ENCODE measurements at places on chromosomes 1 and 21.

GRCh38 chr1:12475530-12475934 lies 142.5 kb downstream of the DHRS3 start:
- no peak for DNase-seq

- no peak for DNase-seq
Measured at GRCh38 chr1:63200676-63201075, 121.7 kb upstream of the FOXD3 start.

- DNase-seq = no peak
Measured at GRCh38 chr1:199489594-199489993, 537.9 kb upstream of the NR5A2 start.

DNA sequence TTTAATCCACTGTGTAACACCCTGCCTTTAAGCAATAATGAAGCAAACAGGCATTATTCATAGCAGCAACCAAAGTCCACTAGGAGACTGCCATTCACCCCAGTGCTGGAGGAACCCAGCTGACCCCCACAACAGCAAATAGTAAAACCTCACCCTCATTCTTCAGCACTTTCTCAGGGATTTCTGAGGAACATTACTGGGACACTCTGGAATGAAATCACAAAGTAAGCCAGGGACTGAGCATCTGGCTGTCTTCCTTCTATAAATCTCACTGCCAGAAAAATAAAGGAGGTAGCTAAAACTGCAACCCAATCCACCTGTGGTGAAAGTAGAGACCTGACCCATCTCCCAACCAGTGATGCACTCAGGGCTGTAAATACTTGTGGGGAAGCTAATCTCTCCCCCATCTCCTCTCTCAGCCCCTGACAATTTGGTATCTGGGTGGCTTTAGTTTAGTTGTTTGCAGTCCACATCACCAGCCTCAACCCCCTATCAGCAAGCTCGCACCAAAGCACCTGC lies 47.1 kb downstream of the COL6A1 start:
- DNase-seq = no peak

DNA sequence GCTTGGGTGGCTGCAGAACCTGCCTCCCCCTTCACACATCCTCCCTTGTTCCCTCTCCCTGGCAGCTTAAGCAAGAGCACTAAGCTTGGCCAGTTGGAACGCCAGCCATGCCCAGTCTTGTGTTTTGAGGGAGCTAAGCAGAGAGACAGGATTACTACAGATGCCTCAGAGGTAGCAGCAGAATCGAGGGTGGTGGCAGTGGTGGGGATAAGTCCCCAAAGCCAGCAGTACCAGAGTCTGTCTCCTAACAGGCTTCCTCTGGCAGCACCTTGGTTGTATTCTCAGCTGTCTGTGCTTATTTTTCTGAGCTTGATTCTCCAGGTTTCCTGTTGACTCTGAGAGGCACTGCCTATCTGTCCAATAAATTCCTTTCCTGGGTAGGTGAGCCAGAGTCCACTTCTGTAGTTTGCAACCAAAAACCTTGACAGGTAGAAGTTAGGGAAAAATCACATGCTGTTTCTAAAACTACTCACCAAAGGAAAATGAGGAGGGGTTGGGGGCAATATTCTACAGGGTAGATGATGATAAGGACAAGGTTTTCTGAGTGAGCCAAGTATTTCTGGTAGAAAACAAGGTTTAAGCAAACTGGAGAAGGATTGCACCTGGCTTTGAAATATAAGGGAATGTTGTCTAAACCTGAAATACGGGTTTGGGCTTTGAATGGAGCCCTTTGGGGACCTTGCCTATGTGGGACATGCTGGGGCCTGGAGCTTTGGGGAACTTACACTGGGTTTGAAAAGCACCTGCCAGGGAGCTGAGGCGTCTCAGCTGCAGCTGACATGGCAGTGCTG lies 100.8 kb downstream of the PBX1 start:
- DNase-seq = no peak

- DNase-seq = no peak
Measured at GRCh38 chr1:93344484-93344883, 1.2 kb upstream of the DR1 start.

DNA sequence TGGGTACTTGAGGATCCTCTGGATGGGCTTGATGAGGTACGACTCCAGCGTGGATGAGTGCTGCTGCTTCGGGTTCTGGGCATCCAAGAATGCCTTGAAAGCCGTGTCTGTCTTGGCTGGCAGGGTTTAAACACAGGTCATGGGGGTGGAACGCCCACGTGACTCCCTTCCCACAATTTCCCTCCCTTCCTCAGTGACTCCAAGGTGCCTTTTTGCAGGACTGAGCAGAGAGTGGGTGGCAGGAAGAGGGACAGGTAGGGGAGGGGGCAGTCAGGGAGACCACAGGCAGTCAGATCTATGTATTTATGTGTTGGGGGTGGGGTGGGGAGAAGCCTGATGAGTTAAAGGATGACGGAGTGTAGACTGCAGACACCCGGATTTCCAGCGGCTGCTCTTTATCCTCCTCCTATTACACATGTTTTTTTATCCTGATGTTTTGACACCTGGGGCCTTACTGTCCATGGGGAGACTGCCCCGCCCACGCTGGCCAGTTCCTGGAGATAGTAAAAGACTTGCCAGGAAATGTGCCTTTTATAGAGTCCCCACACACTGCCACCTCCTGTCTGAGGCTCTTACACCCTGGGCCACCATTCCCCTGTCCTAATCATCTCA lies 103.2 kb upstream of the KRTAP19-8 start:
- DNase-seq = no peak

GRCh38 chr1:58741678-58742553 lies 41.9 kb downstream of the JUN start:
- no peak for DNase-seq
